ENCODE measurements at places on chromosomes 1 and 21.

GRCh38 chr21:33733601-33734000 lies 91.3 kb downstream of the ITSN1 start:
- no peak for DNase-seq

DNA sequence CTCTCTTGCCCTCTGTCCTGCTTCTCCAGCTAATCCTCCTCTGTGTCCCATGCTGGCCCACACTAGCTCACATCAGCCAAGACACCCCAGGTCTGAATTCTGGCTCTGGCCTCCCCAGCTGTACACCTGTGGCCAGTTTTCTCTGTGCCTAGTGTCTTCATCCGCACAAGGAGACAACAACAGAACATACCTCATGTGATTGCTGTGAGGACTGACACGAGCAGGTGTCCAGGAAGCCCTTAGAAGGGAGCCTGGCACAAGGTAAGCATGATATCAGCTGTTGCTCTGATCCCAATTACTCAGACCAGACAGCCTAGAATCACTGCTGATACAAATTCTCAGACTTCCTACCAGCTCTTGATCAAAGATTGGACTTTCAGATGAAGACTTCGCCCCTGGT lies 71.2 kb upstream of the GJB5 start:
- no peak for DNase-seq

GRCh38 chr1:29415861-29416260 lies 179.5 kb downstream of the PTPRU start:
- DNase-seq: no peak

DNA sequence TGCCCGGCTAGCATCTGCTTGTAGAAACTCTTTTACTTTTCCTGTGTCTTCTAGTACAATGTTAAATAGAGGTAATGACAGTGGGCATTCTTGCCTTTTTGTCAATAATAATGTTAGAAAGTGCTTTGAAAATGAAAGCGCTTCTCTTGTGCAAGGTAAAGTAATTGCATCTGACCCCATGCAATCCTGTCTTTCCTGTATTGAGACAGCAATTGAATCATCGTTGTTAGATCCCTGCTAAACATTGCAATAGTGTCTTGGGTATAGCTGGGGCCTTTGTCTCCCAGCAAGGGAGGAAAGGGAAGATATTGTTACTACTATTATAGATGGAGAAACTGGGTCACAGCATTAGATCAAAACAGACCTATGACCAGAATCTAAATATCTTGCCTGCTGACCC lies 80.9 kb downstream of the TLR5 start:
- DNase-seq: no peak

GRCh38 chr1:19360843-19361610 lies 48.9 kb downstream of the SLC66A1 start:
- no peak for DNase-seq

- DNase-seq: no peak
These were observed 2047.7 kb downstream of the NCAM2 start for GRCh38 chr21:23045955-23046354.

DNA sequence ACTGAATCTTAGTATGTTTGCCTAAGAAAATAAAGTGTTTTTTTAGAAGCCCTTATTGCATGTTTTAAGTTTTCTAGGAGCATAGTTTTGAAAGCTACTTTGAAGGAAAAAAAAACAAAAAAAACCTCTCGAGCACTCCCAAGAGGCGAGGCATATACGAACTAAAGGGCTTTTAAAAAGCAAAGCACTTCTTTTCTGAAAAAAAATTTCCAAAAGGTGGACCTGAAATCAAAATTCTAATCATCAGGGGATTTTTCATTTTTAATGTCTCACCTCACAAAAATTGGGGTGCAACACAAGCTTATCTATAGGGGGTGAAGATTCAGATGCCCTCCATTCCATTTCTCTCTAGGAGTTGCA lies 594 bp downstream of the GLMN start:
- no peak for DNase-seq

- DNase-seq: no peak
These were observed 38.8 kb upstream of the CLCA4 start for GRCh38 chr1:86507935-86508582.

- DNase-seq: no peak
These were observed 149.7 kb downstream of the KAZN start for GRCh38 chr1:14748151-14748550.

DNA sequence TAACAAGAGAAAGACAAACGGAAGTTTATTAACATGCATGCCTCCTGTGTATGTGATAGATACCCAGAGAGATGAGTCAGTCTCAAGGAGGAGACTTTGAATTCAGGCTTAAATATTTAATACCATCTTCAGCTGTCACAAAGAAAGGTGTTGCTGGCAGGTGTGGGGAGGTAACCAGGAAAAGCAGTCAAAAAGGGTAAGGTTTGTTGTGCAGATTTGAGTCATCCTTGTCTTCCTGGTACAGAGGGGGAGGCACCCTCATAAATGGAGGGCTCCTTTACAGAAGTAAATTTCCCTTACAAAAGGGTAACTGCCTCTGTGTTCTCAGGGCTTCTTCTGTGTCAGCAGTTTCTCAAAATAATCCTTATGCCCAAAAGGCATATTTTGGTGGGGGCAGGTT lies 75.2 kb upstream of the B3GALT5 start:
- DNase-seq: peak; percentile 98

DNA sequence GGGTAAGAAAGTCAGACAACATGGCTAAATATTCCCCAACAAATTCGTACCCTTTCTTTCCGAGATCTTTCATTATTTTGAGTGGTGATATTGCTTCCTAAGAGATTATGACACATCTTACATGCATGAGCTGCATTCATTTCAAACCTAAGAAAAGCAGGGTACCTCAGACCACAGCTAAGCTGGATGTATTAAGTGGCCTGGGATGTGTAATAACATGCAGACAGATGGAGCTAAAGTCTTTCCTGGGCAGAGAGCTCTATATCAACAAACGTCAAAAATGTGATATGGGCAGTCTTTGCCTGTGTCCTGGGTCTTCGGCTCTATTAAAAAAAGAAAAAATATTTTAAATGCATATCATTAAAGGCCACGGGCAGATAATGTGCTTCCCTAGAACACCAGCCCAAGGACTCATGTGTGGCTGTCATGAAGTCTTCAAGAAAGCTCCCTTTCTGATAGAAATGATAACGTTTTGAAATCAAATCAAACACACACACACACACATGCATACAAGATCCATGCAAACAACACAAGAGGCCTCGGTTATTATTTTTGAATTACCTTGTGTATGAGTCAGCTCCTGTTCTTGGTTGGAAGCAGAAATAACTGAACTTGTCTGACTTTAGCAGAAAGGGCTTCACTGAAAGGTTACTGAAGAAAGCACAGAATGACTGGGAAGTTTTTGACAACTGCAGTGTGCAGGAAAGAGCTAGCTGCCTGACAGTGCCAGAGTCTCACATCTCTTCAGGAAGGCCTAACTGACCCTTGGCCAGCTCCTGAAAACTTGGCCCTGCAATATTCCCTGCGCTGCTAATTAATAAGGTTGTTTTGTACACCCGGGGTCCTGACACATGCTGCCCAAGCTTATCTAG lies 231.2 kb downstream of the DSCAM start:
- DNase-seq: no peak

DNA sequence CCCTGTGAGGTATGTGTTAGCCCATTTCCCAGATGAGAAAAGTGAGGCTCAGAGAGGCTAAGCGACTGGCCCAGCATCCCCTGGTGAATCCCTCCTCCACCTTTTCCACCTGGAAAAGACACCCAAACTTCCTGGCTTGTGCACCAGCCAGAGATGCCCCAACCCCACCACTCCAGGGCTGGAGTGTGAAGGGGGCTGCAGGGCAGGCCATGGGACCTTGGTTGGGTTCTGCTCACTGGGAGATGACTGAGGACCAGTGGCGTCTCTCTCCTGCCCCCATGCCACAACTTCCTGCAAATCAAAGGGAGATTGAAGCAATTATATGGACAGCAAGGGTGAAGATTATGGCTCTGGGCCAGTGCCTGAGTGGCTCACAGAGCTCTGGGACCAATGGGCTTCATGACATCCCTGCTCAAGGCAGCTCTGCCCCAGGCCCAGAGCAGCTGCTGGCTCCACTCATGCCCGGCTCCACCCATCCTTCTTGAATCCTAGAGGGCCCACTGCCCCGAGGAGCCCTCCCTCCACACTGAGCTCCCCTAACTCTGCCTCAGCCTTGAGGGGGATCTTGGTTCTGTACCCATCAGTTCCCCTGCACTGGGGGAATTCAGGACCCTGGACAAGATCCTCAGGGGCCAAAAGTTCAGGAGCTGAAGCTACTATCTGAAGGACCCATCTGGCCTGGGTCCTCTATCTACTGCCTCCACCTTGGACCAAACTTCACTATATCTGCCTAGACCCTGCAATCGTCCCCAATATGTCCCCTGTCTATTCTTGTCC lies 416.9 kb downstream of the PTPRU start:
- no peak for DNase-seq

GRCh38 chr1:14733048-14733778 lies 134.7 kb downstream of the KAZN start:
- peak; percentile 80 for DNase-seq

- DNase-seq: no peak
These were observed 30.7 kb downstream of the CENPF start for GRCh38 chr1:214633686-214634085.

GRCh38 chr21:39353295-39353694 lies 4.4 kb upstream of the HMGN1 start:
- DNase-seq: no peak

- DNase-seq: no peak
These were observed 20.5 kb upstream of the ZBTB18 start for GRCh38 chr1:244030481-244031040.

DNA sequence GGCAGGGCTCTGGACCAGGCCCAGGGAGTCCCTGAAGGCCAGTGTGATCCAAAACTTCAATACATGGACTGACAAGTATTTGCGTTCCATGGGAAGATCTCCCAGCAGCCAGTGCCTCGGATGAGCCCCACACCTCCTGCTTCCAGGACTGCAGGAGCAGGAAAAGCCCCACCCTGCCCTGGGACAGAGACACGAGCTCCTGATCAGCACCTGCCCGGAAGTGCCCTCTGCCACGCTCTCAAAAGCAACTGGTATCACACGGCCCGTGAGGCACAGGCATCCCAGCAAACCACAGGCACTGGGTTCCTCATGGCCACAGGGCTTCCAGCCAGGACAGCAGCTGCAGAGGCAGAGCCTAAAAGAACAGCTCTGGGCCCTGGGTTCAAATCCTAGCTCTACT lies 48.6 kb downstream of the ACOT7 start:
- DNase-seq: no peak

Data from iPS DF 19.7 (cell line).